Stimulated activated CD8-positive, alpha-beta memory T cell treated with anti-CD3 and anti-CD28 coated beads, Interleukin-2, amount 100 ng/mL, for 1 hour (primary cell): ENCODE measurements at places on chromosomes 3 and 15.

- no peak for DNase-seq
Observed at GRCh38 chr3:149620291-149621020, 37.4 kb downstream of the WWTR1 start.

- DNase-seq = no peak
Observed at GRCh38 chr15:81852411-81853149, 193.2 kb downstream of the MEX3B start.

GRCh38 chr15:84840741-84841429 is 23.7 kb downstream of the ALPK3 start:
- no peak for DNase-seq

- DNase-seq = no peak
Observed at GRCh38 chr3:179961071-179961702, 75.5 kb downstream of the PEX5L start.

DNA sequence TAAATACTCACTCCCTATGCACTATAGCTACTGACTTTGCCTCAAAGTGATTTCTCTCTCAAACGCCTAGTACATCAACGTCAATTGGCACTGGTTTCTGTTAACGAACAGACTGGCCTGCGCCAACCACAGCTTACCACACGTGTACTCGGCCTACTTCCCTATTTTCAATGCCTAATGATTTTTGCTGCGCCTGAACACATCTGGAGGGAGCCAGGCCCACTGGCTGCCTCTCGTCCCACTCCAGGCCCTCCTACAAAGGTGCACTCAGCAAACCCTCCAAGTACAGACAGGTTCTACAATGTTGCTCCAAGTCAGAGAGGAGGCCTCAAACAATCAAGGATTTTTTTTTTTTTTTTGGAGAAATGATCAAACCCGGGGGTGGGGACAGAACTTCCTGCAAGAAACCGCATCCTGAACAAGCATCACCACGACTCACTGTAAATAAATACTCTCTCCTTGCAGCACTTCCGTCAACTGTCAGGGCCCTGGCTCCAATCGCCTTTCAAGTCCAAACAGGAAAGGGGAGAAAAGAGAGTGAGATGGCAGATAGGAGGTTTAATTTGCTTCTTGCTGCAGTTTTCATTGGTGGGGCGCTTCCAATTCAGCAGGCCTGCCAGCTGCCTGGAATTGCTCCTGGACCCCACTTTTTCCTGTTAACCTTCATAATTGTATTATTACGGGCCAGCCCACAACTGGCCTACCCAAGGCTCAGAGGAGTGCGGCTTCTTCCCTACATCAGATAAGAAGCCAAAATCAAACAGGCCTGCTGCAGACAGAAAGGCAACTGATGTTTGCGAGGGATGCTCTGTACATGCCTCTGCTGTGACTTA is 139.3 kb downstream of the FOXP1 start:
- DNase-seq = peak; percentile 45

GRCh38 chr3:160394009-160394392 is 5.0 kb downstream of the IFT80 start:
- DNase-seq = no peak

- no peak for DNase-seq
Observed at GRCh38 chr3:15781131-15781530, 16.6 kb downstream of the ANKRD28 start.

GRCh38 chr3:194840661-194841514 is 155.2 kb downstream of the FAM43A start:
- DNase-seq = no peak

- no peak for DNase-seq
Observed at GRCh38 chr3:134364061-134364935, 9.9 kb downstream of the AMOTL2 start.

GRCh38 chr3:73021301-73021835 is 24.8 kb downstream of the PPP4R2 start:
- no peak for DNase-seq

DNA sequence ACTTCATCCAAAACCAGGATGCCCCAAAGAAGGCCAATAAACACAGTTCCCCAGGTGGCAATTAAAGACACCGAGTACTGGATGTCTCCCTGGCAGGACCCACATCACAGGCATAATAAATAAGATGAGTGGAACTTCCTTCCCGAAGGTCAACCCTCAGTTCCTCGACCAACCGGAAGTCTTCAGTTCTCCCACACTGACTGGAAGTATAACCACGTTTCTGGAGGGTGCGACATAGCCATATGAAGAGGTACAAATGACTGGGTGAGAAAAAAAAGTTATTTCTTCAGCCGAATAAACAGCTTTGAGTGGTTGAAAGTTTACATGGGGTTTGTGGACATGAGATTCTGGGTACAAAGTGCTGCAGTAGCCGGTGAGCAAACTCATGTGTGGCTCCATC is 34.6 kb upstream of the MUC13 start:
- no peak for DNase-seq

DNA sequence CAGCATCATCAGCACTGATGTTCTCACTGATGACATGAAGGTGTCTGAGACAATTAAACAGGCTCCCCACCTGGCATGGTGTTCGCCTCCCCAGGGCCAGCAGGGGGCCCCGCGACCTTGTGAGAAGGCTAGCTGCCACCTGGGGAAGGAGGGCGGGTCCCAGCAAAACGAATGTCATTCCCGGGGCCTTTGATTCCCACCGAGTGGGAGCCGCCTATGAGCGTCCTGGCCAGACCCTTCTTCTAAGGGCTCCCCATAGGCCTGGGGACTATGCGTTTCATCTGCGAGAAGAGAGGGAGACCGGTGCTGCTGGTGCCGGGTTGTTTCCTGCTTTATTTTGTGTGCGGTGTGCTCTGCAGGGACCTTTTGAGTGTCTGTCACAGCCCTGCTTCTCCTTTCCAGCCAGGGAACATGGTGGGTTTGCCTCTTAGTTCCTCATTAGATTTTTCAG is 20.5 kb upstream of the MINDY4B start:
- no peak for DNase-seq

DNA sequence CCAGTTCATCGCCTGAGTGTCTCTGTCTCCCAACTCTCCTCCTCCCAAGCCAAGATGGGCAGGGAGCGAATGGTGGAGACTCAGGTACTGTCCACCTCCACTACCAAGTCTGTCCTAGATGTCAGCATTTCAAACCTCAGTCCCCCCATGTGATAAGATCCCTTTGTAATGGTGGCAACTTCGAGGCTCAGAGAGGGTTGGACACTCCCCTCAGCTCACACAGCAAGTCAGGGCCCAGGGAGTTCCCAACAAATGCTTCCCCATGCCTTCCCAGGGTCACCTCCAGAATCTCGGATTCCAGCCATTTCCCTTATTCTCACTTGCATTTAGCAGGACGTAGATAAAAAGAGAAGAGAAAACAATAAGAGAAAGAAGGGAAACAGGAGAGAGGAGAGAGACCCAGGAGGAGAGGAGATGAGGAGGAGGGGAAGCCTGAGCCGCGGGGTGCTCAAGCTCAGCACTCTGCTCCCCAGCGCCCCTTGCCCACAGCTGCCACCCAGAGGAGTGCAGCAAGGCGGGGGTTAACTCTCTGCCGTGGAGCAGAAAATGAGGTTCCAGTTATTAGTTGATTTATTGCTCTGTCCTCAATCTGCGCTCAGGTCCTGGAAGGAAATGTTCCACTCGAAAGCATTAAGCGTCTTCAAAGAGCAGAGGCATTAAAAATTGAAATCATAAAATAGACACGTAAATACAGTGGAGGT is 84.1 kb upstream of the LINGO1 start:
- DNase-seq = no peak

GRCh38 chr3:186217820-186218164 is 108.9 kb upstream of the ETV5 start:
- no peak for DNase-seq

DNA sequence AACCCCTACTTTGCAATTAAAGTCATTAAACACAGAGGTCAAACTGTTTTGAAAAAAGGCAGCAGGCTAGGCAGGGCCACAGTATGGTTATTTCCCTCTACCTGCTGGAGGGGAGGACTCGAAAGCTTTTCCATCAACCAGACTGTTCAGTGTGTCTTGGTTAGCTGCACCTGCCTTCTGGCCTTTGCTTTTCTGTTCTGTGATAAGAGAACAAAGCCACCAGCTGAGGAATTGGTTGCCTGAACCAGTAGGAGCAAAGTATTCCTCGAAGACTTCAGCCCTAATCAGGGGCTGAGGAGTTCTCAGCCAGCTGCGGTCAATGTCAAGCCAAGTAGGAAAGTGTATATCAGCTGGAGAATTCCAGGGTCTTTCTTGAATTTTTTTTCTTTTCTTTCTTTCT is 132.5 kb downstream of the SOX2 start:
- no peak for DNase-seq

GRCh38 chr3:194103505-194103904 is 32.4 kb upstream of the HES1 start:
- DNase-seq = peak; percentile 5

DNA sequence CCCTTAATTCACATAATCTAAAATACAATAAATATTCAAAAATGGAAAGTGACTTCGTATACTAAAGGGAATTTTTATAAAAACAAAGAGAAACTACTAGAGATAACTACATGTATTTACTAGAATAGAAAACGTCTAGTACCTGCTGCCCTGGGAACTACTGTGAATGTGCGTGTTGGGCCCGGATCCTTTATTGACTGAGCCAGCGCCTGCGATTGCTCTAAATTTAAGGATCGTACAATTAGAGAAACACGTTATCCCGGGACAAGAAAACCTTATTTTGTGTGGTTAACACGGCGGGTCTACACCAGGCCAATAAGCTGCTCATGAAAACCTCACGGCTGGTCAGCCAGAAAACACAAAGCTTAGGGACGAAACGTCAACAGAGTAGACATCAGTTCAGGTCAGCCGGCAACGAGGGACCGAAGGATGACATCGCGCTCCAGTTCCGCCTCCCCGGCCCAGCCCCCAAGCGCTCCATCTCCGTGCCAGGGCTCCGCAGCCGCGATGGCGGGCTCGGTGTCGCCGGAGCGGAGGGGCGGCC is 555 bp downstream of the TM2D3 start:
- DNase-seq = no peak

GRCh38 chr3:150410311-150411105 is 2.4 kb downstream of the TSC22D2 start:
- DNase-seq = no peak

- no peak for DNase-seq
Observed at GRCh38 chr3:197456261-197457091, 99.3 kb downstream of the BDH1 start.

GRCh38 chr3:60912876-60913275 is 338.4 kb downstream of the FHIT start:
- DNase-seq = no peak

DNA sequence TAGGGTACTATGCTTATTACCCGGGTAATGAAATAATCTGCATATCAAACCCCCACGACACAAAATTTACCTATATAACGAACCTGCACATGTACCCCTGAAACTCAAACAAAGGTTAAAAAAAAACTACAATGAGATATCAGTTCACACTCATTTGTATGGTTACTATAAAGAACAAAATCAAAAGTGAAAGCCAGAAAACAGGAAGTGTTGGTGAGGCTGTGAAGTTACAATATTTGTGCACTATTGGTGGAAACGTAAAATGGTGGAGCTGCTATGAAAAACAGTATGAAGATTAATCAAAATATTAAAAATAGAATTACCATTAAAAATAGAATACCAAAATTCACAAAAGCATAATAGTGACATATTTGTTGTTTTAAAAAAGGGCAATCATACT is 128.9 kb downstream of the ZIC1 start:
- no peak for DNase-seq

DNA sequence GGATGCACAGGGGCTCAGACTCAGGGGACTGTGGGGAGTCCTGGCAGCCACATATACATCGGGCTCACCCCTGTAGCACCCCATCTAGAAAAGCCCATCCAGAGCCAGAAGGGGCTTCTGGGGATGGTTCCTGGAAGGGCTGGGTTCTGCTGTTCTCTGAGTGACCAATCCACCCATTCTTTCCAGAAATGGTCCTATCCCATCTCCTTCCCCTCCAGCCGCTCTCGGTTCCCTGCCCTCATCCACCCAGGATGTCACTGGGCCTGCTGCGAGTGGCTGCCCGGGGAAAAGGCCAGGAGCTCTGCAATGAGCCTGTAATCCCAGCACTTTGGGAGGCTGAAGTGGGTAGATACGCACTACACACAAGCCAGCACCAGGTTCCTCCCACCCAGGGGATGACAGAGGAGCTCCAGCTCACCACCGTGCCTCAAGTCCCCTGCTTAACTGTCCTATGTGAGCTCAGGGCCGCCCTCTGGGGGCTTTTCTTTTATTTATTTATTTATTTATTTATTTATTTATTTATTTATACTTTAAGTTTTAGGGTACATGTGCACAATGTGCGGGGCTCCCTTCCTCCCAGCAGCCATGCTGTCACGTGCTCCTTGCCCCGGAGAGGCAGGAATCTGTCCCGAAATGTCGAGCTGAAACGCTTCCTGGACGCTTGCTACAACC is 13.6 kb upstream of the CSK start:
- DNase-seq = no peak

GRCh38 chr15:89654847-89655805 is at the start of gene KIF7:
Gene KIF7, minus strand, starts transcription at chr15:89655467. Its CDS starts 2,537 bp downstream, at chr15:89652930.
- DNase-seq = no peak

DNA sequence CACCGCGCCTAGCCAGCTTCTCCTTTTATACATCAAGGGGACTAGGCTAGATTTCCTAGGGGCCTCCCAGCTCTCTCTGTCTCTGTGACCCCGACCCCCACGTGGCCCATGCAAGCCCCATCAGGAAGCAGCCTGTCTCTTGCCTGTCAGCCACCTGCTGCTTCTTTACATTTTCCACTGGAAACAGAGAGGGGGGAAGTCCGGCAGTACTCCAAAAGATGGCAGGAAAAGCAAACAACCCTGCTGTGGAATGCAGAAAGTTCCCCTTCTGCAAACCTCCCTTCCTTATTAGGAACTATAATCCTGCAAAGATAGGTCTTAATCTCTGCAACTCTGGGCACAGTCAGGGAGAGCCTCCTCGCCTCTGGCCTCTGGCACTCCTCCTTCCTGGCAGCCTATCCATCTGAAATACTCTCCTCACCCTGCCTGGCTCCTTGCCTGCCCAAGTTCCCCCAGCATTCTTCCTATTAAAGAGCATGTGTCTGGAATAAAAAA is 47.4 kb upstream of the HACD2 start:
- DNase-seq = no peak

DNA sequence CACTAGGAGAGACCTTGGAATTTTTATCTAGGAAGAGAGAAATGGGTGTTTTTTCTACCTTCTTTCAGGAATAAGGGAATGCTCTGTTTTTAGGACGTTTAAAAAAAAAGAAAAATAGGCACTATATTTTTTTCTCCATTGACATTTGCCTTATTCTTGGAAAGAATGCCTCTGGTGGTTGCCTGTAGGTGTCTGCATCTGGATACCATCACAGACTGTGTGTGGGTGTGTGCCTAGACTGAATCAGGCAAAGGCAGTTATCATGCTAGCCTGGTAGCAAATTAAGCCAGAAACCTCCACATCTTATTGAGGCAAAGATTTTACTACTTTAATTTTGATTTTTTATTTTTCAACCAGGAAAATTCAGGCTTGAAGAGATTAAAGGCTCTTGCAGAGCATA is 513.6 kb upstream of the KCNMB2 start:
- no peak for DNase-seq

- DNase-seq = no peak
Observed at GRCh38 chr3:117722856-117723255, 1013.3 kb downstream of the TUSC7 start.
